ENCODE measurements at places on chromosomes 16 and 17.

DNA sequence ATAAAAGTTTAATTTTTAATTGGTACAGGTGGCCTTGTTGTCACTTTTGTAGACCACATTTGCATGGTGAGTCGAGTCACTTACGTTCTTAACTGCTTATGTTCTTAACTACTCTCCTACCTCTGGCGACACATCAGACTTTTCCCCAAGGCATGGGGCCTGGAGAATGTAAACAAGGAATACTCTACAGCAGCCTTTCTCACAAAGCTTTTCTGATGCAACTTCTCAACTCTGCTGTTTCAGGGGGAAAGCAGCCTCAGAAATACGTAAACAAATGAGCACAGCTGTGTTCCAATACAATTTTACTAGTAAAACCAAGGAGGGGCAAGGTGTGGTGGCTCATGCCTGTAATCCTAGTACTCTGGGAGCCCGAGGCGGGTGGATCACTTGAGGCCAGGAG lies 6.9 kb downstream of the KARS1 start:
- no peak for DNase-seq

GRCh38 chr17:27628376-27628775 lies 2.6 kb upstream of the LGALS9 start:
- DNase-seq = no peak

- DNase-seq = no peak
Observed at GRCh38 chr17:80146121-80147034, 550 bp downstream of the EIF4A3 start.

DNA sequence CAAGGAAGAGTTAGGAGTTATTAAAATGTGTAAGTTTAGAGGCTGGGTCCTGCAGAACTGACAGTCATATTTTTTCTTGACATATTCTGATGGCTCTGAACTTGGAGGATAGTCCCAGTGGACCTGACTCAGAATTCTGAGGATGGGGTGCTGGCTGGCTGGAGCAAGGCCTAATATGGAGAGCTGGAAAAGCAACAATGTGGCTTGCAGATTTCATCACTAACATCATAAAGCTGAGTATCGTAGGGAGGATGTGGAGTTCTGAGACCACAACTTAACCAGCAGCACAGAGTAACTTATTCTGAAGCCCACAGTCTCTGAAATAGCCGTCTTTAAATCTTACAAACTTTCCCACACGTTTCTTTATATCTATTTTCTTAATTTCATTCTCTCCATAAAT lies 2.3 kb downstream of the KRTAP1-5 start:
- no peak for DNase-seq

- no peak for DNase-seq
Observed at GRCh38 chr17:6787081-6787693, 11.2 kb downstream of the FBXO39 start.

DNA sequence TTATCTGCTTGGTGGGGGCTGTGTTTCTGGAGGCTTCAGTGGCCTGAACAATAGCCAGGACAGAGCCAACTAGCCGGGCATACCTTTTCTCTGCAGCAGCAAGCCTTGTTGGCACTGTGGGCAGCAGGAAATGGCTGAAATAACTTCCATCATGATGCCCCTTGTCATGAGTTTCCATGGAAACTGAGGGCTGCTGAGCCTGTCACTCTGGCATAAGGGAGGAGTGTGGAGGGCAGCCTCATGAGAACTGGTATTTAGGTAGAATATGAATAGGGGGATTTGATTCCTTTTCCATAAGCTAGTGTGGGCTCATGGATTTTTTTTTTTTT lies 39.4 kb downstream of the PLCG2 start:
- DNase-seq = no peak

- DNase-seq = no peak
Observed at GRCh38 chr17:7406235-7406825, 1.3 kb upstream of the NLGN2 start.

- no peak for DNase-seq
Observed at GRCh38 chr16:87560428-87561199, 41.7 kb upstream of the JPH3 start.

DNA sequence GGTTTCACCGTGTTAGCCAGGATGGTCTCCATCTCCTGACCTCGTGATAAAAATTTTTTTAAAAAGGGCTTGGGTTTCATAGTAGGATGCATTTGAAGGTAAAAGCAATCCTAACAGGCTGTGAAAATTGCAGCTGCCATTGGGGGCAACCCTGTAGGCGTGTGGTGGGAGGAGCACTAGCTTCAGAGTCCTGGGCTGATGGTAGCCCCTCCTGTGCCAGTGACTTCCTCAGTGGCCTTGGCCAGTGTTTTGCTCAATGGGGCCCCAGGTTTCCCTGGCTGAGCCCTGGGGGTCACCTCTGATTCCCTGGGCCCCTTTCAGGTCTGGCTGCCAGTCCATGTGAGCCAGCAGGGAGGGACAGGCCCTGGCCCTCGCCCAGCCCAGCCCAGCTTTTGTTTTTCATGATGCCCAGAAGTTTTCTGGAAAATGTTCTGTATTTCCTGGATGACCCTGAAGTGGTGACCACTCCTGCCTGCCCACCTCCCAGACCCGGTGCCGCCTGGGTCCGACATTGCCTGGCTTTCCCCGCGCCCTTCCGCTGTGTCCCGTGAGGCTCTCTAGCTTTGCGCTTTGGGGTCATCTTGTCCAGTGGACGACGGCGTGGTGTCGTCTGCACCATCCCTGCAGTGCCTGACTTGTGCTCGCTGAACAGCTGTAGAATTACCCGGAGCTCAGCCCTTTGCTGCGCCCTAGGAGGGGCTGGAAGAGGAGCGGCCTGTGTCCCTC lies 9.4 kb downstream of the MGRN1 start:
- DNase-seq = no peak

- DNase-seq = no peak
Observed at GRCh38 chr17:9541718-9542117, 33.9 kb downstream of the STX8 start.

DNA sequence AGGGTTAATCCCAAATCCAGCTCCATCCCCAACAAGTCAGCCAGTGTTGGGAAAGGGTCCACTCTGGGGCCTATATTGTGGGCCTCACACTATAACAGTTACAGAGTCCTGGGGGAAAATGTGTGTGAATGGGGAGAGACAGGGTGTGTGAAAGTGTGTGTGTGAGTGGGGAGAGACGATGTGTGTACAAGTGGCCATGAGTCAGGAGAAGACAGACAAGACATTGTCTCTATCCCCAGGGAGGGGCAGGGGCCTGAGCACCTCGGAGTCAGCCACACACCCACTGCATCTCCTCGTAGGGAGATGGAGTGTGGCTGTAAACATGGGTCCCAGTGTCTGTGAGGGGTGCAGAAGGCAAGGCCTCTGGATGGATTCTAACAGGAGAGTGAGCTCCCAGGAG lies 2.9 kb downstream of the CRHR1 start:
- no peak for DNase-seq

- no peak for DNase-seq
Observed at GRCh38 chr17:75950421-75950820, 9.6 kb upstream of the FBF1 start.

DNA sequence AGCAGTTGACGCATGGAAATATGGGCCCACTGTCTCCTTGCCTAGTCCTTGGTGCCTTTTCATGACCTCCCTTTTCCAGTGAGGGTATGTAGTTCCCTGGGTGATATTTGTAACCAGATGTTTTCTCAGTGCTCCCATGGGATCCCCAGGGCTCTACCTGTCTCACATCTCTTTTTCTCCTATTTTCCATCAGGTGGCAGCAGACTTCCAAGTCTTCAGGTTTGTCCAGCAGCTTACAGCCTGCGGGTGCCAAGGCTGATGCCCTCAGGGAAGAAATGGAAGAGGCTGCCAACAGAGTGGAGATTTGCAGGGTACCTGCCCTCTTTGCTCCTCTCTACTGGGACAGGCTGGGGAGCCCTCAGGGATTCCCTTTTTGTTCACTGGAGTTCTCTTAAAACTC lies 89.1 kb downstream of the ELAC2 start:
- no peak for DNase-seq

DNA sequence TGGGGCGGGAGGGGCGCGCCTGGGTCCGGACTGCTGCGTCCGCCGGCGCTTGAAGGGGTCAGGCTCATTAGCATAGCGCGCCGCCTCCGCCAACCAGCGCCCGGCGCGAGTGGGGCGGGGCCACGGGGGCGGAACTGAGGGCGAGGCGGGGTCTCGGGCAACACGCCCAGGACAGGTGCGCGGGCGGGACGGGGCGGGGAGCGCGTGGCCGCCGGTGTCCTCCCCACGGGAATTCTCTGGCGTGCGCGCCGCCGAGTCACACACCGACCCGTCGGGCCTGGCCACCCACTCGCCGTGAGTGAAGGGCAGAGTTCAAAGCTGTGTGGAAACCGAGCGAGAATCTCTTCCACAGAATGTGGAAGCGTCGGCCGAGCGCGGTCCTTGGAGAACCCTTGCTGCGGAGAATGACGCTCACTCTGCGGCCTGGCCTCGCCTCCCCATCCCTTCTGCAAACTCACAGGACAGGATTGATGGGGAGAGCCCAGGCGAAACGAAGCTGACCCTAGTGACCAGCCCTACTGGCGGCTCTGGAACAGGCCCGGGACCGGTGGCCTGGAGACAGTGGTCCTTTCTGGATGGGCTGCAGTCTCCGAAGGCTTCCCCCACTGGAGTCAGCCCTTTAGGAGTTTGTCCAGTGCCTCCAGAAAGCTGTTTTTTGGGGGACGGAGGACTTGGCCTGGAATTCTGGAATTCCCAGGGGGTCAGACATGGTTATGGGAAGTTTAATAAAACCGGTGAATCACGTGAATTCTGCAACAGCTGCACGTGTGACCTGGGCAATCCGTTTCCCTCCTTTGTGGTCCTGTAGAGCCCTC lies at the start of gene SNAI3:
Gene SNAI3 (minus strand): TSS at position 69 of the 815 bp plus-strand sequence. CDS start 101 bp downstream, outside the sequence.
- DNase-seq = peak; percentile 78

- DNase-seq = no peak
Observed at GRCh38 chr17:49915670-49916069, 53.3 kb upstream of the DLX4 start.

- no peak for DNase-seq
Observed at GRCh38 chr16:81265658-81266451, 27.4 kb downstream of the BCO1 start.

GRCh38 chr16:5791011-5791657 lies 693.5 kb upstream of the EEF2KMT start:
- no peak for DNase-seq

DNA sequence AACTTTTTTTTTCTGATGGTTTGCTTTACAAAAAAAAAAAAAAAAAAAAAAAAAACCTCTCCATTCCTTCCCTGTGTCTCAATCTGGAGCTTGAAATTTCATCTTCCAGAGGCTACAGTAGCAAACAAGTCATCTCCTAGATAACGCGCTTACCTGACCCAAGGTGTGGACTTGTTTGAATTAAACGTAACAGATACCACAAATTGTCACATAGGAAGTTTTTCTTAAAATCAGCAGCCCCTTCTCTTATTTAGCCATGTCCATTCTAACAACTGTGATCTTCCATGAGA lies 2.0 kb downstream of the STAT5B start:
- no peak for DNase-seq

GRCh38 chr17:37801171-37801570 lies 56.3 kb upstream of the HNF1B start:
- no peak for DNase-seq

DNA sequence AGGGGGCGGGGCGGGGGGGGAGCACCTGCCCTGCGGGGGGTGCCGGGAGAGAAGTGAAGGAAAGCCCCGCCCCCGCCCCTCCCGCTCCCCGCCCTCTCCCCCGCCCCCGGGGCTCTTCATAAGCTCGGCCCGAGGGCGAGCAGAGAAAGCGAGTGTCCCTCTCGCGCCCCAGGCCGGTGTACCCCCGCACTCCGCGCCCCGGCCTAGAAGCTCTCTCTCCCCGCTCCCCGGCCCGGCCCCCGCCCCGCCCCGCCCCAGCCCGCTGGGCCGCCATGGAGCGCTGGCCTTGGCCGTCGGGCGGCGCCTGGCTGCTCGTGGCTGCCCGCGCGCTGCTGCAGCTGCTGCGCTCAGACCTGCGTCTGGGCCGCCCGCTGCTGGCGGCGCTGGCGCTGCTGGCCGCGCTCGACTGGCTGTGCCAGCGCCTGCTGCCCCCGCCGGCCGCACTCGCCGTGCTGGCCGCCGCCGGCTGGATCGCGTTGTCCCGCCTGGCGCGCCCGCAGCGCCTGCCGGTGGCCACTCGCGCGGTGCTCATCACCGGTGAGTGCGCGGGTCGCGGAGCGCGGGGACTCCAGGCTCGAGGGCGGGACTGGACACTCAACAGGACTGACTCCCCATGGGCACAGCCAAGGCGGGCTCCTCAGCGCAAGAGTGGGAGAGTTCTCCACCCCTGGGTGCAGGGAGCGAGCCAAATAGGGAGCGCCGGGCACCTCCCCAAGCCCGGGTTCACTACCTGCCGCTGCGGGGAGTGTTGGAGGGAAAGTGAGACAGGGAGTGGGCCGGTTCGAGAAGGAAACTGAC lies at the start of gene HSD11B2:
Gene HSD11B2 (plus strand): TSS at position 145 of the 798 bp plus-strand sequence. CDS start 128 bp downstream, at position 273.
- peak; percentile 70 for DNase-seq
